ENCODE measurements at places on chromosomes 7 and 10.

- no peak for DNase-seq
Observed at GRCh38 chr10:19935176-19935575, 118.9 kb downstream of the PLXDC2 start.

- DNase-seq = no peak
Observed at GRCh38 chr10:1706711-1707110, 30.6 kb downstream of the ADARB2 start.

DNA sequence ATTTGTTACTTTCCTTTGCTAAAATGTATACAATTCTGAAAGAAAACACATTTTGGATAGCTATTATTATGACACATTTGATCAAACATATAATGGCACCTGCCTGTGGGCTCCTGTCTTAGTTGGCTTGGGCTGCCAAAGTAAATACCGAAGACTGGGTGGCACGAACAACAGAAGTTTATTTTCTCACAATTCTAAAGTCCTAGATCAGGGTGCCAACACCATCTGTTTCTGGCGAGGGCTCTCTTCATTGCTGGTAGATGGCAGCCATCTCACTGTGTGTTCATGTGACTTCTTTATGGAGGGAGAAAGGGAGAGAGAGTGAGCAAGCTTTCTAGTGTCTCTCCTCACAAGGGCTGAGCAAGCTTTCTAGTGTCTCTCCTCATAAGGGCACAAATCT, 195.8 kb upstream of the FAM3C start:
- no peak for DNase-seq

- DNase-seq = no peak
Observed at GRCh38 chr7:132485136-132485535, 91.1 kb downstream of the PLXNA4 start.

- DNase-seq = no peak
Observed at GRCh38 chr7:129924602-129925001, 28.2 kb downstream of the UBE2H start.

- no peak for DNase-seq
Observed at GRCh38 chr7:93945083-93945482, 23.5 kb downstream of the GNG11 start.

- DNase-seq = no peak
Observed at GRCh38 chr10:110786172-110786571, 85.6 kb upstream of the PDCD4 start.

- no peak for DNase-seq
Observed at GRCh38 chr7:73427902-73428787, 5.4 kb upstream of the FZD9 start.

DNA sequence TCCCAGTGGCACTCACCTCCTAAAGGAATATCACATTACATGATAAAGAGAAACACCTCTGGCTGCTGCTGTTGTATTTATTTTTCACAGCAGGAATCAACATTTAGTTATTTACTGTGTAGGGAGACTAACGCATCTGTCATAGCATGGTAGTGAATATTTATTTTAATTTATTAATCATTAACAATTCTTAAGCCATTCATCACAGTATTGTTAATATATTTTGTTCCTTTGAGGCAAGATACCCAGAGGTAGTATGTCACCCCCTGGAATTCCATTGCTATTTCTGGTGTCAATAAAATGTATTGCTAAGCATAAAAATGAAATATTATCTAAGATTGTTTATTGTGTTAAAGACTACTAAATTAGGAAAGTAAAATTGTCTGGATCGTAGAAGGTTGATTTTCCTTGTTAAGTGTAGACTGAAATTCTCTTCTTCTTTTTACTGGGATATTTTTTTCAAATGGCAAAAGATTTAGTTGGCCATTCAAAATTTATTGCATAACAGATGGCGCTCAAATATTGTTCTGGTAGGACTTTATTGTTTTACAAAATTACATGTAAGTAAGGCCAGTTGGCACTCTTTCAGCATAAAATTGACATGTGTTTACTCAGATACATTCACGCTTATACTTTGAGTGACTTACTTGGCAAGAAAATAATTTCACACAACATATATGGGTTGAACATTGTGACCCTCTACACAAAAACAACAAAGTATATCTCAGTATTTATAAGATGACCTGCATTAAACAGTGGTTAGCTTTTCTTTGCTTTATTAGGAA, 1358.7 kb upstream of the SORCS1 start:
- DNase-seq = no peak

GRCh38 chr7:27170426-27171324, 3.4 kb downstream of the HOXA10 start:
- no peak for DNase-seq

- DNase-seq = no peak
Observed at GRCh38 chr7:145681159-145681558, 435.4 kb upstream of the CNTNAP2 start.

DNA sequence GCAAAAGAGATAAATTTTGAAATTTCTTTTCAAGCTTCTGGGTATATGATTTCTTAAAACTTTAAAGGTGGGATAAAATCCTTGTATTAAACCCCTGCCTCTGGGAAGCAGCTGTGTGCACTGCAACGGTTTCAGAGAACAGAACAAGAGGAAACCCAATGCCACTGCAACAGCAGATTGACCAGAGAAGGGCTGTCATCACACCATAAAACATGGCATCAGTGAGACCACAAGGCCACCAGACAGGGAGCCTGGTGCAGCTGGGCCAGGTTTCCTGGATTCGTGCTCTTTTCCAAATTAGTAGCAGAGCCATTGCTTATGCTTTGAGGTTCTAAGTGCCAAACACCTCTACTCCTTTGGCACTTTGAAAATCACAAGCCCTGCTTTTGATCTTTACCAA, 152.4 kb downstream of the PRPF18 start:
- DNase-seq = no peak

GRCh38 chr10:70260259-70260658, 23.5 kb downstream of the NPFFR1 start:
- no peak for DNase-seq
